ENCODE measurements at places on chromosomes 5 and 9. TPM values are rescaled to one million over a fixed set of nuclear protein-coding genes. Genes with fewer than 3 reads are reported as not detected.

The BTNL8 gene
- total RNA-seq: 0.96 TPM

The CER1 gene
- total RNA-seq: 4.1 TPM

DNA sequence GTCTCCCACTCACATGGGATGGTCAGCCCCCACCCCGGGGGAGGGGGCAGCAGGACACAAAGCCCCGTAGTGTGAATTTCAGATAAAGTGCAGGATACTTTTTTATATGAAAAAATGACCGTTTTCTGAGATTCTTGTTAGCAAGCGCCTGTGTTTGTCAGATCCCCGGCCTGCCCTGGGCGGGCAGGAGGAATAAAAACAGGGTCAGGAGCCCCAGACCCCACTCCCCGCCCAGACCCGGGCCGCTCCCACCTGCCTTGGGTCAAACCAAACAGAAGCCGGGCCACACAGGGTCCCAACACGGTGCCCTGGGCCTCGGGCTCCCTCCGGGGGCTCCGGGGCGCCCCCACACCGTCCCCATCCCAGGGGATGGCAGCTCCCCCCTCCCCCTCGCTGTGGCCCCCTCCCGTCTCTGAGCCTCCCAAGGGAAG, 13.5 kb upstream of the NRARP start:
- no peaks in the 10 kb centered on the region for H3K27me3 ChIP-seq
- H3K27ac ChIP-seq: no peak overlapping the region
- DNase-seq: no peak
- H3K36me3 ChIP-seq: no peaks in the 10 kb centered on the region
- H3K4me1 ChIP-seq: peaks cover 7% of the 10 kb centered on the region
- H3K4me3 ChIP-seq: no peak overlapping the region

DNA sequence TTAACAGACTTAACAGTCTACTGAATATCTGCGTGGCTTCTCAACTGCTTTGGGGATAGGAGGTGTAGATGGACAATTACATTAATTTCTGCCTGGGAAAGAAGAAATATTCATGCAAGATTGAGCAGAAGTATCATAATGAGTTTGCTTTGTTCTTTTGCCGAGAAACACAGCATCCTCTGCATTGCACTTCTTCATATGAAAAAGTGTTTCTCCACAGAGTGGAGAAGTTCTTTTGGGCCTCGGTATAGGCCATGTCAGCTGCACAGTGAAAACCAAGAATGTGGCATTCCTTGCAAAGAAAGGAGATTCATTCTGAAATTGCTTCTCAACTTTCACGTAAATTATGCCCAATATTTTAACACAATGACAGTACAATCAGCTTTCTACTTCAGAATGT, 17.6 kb upstream of the SNX2 start:
- DNase-seq: no peak
- H3K4me1 ChIP-seq: peaks cover 16% of the 10 kb centered on the region
- H3K4me3 ChIP-seq: no peak overlapping the region

- H3K4me1 ChIP-seq: peaks cover 12% of the 10 kb centered on the region
- H3K4me3 ChIP-seq: no peak overlapping the region
- 0 out of 2 replicates have a peak, but pooled peaks cover under 1% of the 10 kb centered on the region for H3K27me3 ChIP-seq
- DNase-seq: no peak
Observed at GRCh38 chr9:134648701-134649530, 7.3 kb downstream of the COL5A1 start.
